DMS 273 treated with DMSO at 0.1 percent for 48 hours (cell line): ENCODE measurements at places on chromosomes 11 and 22.

- DNase-seq = no peak
These were observed 198.5 kb upstream of the CTSC start for GRCh38 chr11:88535916-88536547.

DNA sequence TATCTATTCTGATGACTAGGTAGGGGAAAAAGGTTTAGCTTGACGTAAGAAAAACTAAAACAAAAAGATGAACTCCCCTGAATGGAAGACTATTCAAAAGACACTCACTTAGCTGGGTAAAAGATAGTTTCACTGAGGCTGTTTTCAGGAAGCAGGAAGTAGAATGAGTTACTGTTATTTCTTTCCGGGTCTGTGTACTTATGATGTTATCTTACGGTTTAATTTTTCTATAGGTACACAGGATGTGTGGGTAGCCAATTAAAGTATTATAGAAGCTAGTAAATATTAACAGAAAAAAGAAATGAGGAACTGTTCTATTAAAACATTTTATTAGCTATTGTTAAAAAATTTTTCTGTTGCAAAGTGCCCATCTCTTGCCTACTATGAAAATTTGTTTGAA lies 45.8 kb upstream of the MMP7 start:
- DNase-seq = no peak

DNA sequence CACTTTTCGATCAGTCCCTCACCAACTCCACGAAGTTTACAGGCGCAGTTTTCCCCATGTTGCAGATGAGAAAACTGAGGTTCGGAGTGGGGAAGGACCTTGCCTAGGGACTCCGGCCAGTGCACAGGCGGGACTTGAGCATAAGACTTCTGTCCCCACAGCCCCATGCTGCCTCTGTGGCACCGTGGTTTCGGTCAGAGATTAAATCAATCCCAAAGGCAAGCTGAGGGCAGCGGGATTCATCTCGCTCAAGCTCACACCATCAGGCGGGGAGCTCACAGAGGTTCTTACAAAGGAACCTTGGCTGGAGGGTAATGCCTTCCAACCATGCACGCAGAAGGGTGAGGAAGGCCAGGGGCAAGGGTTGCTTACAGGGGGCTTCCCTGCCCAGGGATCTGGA lies 115.5 kb downstream of the PHF21B start:
- no peak for DNase-seq

- no peak for DNase-seq
These were observed at the start of gene UBE2L6 for GRCh38 chr11:57567515-57568329. Gene UBE2L6, minus strand, starts transcription at chr11:57567672. Its CDS starts 61 bp downstream, at chr11:57567611.

DNA sequence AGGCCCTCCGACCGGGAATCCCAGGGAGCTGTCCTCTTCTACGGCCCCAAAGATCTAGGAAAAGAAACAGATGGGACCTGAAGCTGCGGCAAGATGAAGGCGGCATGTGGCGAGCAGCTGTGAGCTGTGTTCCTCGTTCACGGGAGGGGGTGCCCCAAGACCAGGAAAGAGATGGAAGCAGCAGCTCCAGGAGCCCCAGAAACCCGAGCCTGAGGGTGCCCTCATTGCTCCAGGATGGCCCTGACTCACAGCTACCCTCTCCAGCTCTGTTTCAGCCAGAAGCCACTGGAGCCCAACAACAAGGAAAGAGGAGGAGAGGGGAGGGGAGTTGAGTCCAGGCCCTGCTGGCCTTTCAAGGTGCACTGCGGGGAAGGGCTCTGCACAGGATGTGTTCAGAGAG lies 23.7 kb upstream of the NAP1L4 start:
- no peak for DNase-seq

DNA sequence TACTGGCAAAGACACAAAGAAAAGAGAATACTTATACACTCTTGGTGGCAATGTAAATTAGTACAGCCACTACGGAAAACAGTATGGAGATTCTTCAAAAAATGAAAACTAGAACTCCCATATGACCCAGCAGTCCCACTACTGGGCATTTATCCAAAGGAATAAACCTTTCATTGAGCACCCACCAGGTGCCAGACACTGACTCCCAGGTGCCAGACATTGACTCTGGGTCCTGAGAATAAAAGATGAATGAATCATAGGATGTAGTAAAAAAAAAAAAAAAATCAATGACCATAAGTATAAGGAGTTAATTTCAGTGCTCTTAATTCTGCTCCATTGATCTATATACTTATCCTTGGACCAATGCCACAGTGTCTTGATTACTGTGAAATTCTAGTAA lies 28.2 kb downstream of the HEPHL1 start:
- DNase-seq = no peak

DNA sequence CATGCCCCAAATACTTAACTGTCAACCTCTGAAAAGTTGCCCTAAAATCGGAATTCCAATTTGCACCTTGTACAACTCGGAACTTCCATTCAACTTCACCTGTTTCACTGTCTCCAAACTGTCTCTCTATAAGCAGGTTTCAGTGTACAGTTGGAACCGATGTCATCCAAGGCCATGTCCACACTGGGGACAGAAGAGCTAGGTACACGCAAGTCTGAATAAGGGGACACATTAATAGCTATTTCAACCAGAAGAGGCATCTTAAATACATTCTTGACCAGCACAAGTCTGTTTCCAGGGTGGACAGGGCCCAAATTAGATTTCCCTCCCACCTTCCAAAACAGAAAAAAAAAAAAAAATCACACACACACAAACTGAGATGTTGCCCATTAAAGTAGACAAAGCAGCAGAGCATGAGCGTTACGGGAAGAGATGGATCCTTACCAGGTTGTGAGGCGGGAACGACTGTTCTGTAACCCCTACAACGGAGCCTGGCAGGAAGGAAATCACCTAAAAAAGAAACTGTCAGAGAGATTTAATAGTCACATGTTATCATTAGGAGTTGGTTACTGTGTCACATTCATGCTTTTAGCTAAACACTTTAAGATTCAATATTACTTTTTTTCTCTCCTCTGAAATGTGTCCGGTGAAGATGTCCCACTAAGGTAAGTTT lies 1.7 kb downstream of the CREBZF start:
- no peak for DNase-seq

DNA sequence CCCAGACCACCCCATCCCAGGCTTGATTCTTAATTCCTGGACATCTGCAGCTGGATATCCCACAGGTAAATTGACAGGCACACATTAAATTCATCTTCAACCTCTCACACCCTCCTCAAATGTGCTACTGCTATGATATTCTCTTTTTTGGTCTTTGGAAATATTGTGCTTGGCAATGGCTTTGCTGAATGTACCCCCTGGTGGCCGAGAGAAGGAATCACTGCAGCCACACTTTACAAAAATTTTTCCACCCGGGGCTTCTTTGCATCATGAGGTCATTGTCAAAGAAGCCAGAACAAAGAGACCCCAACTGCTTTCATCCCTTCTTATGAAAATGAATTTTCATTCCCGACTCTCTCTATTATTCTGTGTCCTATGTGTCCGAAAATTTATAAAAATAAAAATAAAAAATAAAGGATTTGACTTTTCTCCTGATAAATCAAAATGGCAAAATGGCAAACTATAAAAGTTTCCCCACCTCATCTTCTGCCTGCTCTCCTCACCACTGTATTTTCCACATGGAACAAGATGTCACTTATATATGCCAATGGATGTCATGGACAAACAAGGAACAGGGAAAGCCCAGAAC lies 15.0 kb upstream of the CYB5R2 start:
- DNase-seq = no peak

GRCh38 chr11:82802710-82803109 lies 69.0 kb upstream of the FAM181B start:
- no peak for DNase-seq

GRCh38 chr11:33887886-33888285 lies 4.0 kb downstream of the LMO2 start:
- DNase-seq = no peak

DNA sequence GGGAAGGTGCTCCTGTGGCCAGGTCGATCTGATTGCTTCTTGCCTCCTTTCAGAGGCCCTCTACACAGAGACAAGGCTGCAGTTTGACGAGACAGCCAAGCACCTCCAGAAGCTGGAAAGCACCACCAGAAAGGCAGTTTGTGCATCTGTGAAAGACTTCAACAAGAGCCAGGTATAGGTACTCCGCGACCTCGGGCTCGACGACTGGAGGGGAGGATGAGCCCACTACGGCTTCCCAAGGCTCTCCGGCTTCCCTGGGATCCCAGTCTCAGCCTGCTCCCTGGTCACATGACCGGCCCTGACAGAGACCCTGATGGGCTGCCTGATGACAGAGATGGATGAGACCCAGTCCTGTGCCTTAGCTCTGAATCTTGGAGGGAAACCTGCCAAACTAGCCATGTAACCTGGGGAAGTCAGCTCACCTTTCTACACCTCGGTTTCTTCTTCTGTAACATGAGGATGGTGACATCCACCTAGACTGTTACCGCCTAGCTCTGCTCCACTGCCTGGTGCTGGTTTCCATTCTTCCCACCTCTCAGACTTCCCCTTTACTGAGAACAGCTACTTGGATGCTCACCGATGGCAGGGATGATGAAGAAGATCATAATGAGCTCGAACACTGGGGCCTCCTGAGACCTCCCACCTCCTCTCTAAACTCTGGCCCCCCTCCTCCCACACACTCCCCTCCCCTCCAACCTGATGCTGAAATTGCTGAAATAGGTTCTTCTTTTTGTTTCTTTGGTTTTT lies 8.9 kb downstream of the RIBC2 start:
- DNase-seq = no peak

- no peak for DNase-seq
These were observed 83.0 kb downstream of the CDKN1C start for GRCh38 chr11:2802389-2803185.

DNA sequence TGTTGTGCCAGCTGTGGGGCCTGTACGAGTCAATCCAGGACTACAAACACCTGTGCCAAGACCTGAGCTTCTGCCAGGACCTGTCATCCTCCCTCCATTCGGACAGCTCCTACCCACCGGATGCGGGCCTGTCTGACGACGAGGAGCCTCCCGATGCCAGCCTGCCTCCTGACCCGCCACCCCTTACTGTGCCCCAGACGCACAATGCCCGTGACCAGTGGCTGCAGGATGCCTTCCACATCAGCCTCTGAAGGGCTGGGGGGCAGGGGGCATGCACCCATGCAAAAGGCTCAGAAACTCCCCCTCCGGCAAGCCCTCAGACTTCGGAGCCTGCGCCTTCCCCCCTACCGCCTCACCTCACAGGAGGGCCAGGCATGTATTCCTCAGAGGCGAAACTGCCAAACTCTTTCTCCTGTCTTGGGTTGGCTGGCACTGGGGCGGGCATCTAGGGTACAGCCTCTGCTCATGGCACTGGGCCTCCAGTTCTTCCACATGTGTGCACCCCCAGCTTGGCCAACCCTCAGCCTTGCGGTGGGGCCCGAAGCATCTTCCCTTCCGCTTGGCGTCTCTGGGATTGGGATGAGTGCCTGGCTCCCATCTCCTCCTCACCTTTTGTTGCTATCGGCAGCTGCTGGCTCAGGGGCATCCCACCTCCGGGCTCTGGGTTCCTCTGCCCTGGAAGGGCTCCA lies 1.2 kb downstream of the FAM89B start:
- no peak for DNase-seq

DNA sequence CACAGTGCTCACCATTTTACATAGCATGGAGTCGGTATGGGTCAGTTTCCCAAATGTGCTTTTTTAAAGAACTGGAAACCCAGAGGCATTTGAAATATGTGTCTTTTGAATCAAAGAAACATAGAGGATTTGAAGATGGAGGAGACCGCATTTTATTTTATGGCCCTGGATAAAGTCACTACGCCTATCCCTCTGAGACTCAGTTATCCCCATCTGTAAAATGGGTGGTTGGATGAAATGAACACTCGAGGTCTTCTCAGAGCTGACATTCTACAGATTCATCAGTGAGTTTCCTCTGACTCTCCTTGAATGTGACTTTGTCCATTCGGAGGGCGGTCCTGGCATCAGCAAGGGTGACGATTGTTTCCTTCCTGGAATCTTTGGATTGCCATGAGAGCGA lies 135.1 kb downstream of the MIAT start:
- DNase-seq = no peak

- DNase-seq = no peak
These were observed 729.3 kb downstream of the NTM start for GRCh38 chr11:132099692-132100091.

GRCh38 chr11:13367115-13367514 lies 89.5 kb downstream of the BMAL1 start:
- DNase-seq = no peak

DNA sequence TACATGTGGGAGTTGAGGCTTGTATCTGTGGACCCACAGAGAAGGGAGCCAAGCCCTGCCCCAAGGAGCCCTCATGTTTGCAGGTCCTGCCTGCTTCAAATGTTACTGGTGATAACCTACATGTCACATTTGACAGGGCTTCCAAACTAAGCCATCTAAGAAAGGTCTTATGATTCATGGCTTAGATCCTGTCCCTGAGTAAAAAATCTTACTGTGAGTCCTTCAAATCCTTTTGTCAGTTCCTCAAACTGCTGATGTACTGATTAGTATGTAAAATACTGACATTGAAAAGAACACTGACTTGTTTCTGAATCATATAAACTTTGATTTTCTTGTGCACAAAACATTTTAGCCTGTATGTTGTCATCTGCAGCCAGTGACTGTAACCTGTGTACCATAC lies 1.0 kb upstream of the PANX1 start:
- DNase-seq = no peak

DNA sequence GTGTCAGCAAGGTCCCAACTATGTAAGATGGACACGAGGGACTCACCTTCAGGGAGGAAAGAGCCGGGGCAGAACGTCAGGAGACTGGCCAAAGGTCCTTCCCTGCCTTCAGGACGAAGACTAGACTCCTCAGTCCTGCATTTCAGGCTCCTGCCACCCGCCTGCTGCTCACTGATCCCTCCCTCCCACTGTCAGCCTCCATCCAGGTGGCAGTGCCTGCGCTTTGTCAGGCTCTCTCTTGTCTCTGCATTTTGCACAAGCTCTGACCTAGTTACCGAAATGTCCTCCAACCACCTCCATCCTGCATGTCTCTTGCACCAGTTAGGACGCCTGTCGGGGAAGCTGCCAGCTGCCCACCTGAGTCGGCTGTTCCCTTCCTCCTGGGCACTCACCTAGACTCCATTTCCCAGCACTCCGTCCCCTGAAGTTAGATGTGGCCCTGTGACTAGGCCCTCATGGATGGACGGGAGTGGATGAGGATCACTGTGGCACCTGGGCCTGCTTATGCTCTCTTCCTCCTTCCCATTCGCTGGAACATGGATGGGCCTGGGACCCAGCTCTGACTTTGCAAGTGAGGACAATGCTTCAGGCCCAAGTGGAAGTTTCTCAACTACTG lies 8.0 kb downstream of the B3GNT6 start:
- DNase-seq = no peak

- DNase-seq = no peak
These were observed 40.3 kb downstream of the ALX4 start for GRCh38 chr11:44269369-44270351.

GRCh38 chr11:102840018-102840417 lies 3.4 kb downstream of the MMP3 start:
- DNase-seq = no peak

DNA sequence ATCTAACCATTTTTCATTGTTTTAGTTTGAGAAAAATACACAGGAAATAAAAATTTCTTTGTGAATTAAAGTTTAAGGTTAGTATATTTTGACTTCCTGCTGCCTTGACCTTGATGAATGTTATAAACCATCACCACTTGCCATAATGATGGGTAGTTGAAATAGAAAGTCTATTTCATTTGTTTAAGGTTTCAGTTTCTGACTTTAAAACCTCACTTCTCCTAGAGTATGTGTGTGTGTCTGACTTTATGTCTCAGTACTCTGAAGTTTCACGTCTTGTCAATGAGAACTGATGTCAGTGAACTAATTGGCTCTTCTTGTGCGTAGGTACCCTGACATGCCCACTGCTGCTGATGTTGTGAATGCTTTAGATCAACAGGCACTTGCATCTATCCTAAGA lies 188.2 kb downstream of the METTL15 start:
- DNase-seq = no peak
